Activated naive CD4-positive, alpha-beta T cell treated with anti-CD3 and anti-CD28 coated beads for 36 hours (primary cell): ENCODE measurements at places on chromosomes 4 and X. TPM values are rescaled to one million over a fixed set of nuclear protein-coding genes. Genes with fewer than 3 reads are reported as not detected.

Gene GSX2
- total RNA-seq: not detected

- no peak for DNase-seq
Observed at GRCh38 chr4:94332983-94333590, 9.5 kb downstream of the HPGDS start.

- peak; percentile 89 for DNase-seq
Observed at GRCh38 chrX:39855748-39856129, 242.0 kb downstream of the BCOR start.

- no peak for DNase-seq
Observed at GRCh38 chr4:111639876-111640275, 505.4 kb upstream of the FAM241A start.

DNA sequence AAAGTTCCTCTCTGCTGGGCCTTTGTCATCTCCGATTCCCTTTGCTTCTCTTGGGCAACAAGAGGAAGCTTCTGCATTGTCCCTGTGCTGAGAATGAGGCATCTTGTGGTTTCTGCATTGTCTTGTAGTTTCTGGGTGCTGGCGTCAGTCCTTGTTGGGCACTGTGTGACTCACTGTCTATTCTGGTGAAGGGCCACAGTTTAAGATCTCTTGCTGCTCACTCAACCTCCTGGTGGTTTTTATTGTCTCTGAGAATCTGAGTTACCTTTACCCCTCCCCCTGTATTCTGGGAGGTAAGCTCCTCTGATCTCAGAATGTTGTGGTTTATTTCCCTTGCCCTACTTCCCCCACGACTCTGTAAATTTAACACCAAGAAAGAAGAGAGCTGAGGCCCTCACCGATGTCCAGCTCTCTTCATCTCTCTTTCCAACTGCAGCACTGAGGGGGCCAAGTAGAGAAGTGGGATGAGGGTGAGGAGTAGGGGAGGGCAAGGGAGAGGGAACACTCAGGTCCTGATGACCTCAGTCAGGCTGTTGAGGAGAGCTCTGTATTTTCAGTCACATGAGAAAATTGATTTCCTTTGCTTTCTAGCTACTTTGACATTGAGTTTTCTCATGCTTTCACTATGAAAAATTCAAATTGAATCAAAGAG is 441.6 kb upstream of the PITX2 start:
- DNase-seq: no peak

DNA sequence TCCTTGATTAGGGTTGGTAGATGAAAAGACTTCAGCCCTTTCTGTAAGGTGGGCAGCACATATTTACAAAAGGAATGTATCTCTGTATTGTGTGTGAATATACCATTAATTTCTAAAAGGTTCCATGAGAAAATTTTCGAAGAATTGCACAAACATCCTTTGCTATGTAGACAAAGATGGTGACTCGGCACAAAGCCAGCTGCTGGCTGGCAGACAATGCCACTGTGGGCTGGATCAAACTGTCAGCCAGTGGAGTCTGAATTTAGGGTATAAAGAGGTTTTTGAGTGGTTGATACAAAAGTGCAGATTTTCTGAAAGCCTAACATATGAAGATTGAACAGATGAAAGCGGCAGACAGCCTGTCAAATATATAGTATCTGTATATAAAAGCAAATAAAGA is 5.6 kb upstream of the TXK start:
- DNase-seq: peak; percentile 39

GRCh38 chr4:21688596-21689265 is 259.8 kb downstream of the KCNIP4 start:
- no peak for DNase-seq
